ENCODE measurements at places on chromosomes 16 and 17. TPM values are rescaled to one million over a fixed set of nuclear protein-coding genes. Genes with fewer than 3 reads are reported as not detected.

Gene GINS2
- total RNA-seq, result 7.1 TPM

Gene KRT27
- total RNA-seq, result not detected

Gene LDHD
- total RNA-seq, result not detected

Gene CHRNE
- 0.69 TPM for total RNA-seq

Gene CD79B
- total RNA-seq, result not detected

Gene RSAD1
- 22.0 TPM for total RNA-seq

Gene FBXW10
- not detected for total RNA-seq

Gene HID1
- 106 TPM for total RNA-seq

Gene KCNH6
- total RNA-seq, result 4.1 TPM

Gene GRB7
- total RNA-seq, result not detected

Gene ADAM11
- total RNA-seq, result 396 TPM

Gene SPATA20
- 14.0 TPM for total RNA-seq

Gene PPP1R27
- 0.81 TPM for total RNA-seq

Gene LRRC37A
- total RNA-seq, result 11.5 TPM

Gene CRHR1
- 0.71 TPM for total RNA-seq

Gene ZNF385C
- 1.5 TPM for total RNA-seq

Gene TBCD
- 118 TPM for total RNA-seq

Gene ODAD4
- total RNA-seq, result 3.4 TPM

Gene ADGRG1
- 116 TPM for total RNA-seq

Gene SLC22A31
- total RNA-seq, result 3.9 TPM

Gene CCL7
- total RNA-seq, result not detected

Gene METRN
- 134 TPM for total RNA-seq

Gene CPNE7
- 17.8 TPM for total RNA-seq

Gene TXNL4B
- total RNA-seq, result 7.1 TPM

Gene SMTNL2
- total RNA-seq, result 22.0 TPM

Gene FAM171A2
- 81.3 TPM for total RNA-seq

Gene ZNF469
- 0.56 TPM for total RNA-seq

Gene TCF25
- total RNA-seq, result 272 TPM

Gene HIGD1B
- 1.1 TPM for total RNA-seq

Gene ZSCAN10
- total RNA-seq, result 0.74 TPM

Gene OTOP2
- total RNA-seq, result not detected

Gene GPR142
- 20.7 TPM for total RNA-seq

Gene MYH3
- total RNA-seq, result 2.1 TPM

Gene INCA1
- 0.44 TPM for total RNA-seq

Gene ACSM2A
- total RNA-seq, result not detected

Gene KCNJ16
- total RNA-seq, result 0.27 TPM

Gene PPY
- not detected for total RNA-seq

Gene EIF5A
- 347 TPM for total RNA-seq

Gene HOXB1
- not detected for total RNA-seq

Gene CPHXL2
- total RNA-seq, result not detected

Gene GGT6
- total RNA-seq, result not detected

Gene ARHGAP27
- 3.5 TPM for total RNA-seq

Gene DPEP2
- total RNA-seq, result not detected

Gene KRTAP4-6
- total RNA-seq, result not detected

Gene MEIOC
- total RNA-seq, result not detected

Gene VWA3A
- total RNA-seq, result 0.17 TPM

Gene PLXDC1
- not detected for total RNA-seq

Gene HASPIN
- total RNA-seq, result 2.3 TPM

Gene UTS2R
- total RNA-seq, result 7.2 TPM
